ENCODE measurements at places on chromosomes 11 and 22.

DNA sequence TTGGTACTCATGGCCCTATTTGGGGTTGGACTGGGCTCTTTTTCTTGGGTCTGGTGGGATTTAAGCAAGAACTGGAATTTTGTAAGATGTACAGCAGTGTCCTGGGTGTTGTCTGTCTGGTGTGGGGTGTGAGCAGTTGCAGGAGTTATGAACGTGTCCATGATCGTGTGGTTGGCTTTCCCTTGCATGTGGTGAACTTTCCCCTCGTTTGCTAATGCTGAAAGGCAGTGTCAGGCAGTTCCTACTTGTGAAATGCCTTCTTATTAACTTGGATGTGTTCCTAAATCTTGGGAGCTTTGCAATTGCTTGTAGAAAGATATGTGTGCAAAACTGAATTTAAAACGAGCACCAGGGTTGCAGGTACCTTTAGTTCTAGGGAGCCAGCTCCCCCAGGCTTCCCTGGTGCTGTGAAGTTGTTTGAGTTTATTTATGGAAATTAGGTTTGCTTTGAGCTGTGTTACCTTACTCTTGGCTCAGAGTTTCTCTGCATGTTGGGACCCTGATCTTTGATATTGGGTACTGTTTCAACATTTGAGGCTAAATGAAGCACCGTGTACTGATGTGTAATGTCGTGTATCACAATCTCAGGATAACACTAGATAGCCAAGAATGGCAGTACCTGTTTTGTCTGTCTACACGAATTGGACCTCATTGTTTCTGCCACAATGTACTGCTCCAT lies 35.8 kb upstream of the HSD17B12 start:
- no peak for DNase-seq

DNA sequence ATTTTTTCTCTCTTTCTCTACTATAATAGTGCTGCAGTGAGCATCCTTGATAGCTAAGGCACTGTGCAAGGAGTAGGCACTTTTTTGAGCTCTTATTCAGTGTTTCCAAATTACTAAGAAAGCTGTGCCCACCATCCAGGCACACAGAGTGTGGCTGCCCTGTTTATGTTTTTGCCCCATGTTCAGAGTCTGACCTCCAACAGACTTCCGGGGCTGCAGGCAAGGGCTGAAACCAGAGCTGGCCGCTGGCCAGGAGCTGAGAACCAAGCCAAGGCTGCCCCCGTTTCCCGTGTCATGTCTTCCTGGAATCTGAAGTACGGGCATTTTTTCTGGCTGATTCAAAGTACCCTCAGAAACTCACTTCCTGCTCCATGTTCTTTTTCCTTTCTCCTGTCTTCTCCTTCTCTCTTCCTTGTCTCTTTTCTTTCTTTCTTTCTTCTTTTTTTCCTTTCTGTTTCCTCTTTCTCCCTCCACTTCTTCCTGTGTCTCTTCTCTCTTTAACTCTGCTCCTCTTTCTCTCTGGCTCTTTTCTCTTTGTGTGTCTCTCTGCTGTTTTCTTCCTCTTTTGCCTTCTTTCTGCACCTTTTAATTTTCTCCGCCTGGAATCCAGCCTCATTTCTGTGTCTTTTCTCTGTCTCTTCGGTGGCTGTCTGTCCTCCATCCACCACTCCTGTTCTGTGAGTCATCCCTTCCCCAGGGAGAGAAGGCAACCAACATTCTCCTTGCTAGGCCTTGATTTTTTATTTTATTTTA lies 17.0 kb upstream of the KCTD14 start:
- DNase-seq = no peak

- no peak for DNase-seq
Observed at GRCh38 chr11:120079750-120080610, 57.9 kb downstream of the TRIM29 start.

- DNase-seq = no peak
Observed at GRCh38 chr11:17280494-17281127, 4.1 kb downstream of the NUCB2 start.

- DNase-seq = no peak
Observed at GRCh38 chr11:86551288-86552092, 120.9 kb downstream of the ME3 start.

GRCh38 chr11:43548916-43549315 lies 131.6 kb upstream of the HSD17B12 start:
- DNase-seq = no peak

DNA sequence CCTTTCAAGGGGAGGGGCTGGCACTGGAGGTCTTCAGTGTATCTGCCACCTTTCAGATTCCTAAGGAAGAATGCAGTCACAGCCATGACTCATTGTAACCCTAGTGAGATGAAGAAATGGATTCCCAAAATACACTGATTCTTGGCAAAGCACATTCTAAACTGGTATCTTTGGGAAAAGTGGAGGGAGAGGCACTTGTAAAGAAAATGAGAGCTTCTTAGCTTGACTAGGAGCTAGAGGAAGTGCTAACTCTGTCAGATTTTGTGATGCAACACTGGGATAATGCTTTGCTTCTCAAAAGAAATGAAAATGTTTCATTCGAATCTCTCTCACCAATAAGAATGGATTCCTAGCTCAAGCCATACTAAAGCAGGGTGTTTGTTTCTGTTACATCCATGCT lies 14.3 kb downstream of the NRIP3 start:
- no peak for DNase-seq

- DNase-seq = no peak
Observed at GRCh38 chr11:39139581-39139980, 2319.9 kb downstream of the LRRC4C start.

DNA sequence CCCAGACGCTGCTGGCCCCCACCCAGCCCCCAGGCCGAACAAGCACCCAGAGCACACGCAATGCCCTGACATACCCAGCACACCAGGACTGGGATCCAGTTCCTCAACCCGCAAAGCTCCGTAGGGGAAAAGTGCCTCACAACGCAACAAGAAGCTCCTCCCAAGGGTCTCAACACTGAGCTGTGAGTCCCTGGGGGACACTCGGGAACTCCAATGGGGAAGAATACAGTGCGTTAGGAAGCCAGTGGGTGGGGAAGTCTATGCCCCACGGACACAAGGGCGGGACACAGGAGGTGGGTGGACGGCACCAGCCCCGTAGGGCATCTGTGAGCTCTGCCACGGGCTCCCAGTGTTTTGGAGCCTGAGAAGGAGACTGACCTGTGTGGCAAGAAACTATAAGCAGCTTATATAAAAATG lies 1.6 kb downstream of the DEAF1 start:
- DNase-seq = no peak

- DNase-seq = no peak
Observed at GRCh38 chr11:69605737-69606526, 35.0 kb upstream of the CCND1 start.

DNA sequence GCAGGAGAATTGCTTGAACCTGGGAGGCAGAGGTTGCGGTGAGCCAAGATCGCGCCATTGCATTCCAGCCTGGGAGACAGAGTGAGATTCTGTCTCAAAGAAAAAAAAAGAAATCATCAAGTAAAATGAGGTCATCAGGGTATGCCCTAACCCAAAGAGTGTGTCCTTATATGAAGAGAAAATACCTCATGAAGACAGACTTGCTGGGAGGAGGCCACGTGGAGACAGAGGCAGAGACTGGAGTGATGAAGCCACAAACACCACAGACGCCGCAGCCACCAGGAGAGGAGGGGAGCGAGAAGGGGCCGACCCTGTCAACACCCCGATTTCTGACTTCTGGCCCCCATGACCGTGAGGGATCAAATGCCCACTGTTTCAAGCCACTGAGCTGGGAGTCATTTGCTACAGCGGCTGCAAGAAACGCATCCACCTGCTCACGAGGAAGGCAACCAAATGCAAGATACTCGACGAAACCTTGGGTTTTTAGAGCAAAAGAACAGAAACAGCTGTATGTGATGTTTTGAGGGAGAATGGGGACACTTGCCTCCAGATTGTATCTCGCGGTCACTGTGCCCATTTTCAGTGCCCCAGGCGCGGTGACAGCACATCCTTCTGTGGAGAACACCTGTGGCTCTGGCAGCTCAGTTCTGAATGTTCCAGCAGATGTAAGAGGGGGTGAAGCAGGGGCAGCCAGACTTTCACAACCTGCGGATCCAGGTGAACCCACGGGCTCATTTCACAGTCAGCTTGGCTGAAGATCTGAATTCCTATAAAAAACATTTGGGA lies 1317.2 kb downstream of the TBC1D22A start:
- no peak for DNase-seq

GRCh38 chr11:128632141-128632791 lies 44.9 kb upstream of the ETS1 start:
- DNase-seq = peak; percentile 46

DNA sequence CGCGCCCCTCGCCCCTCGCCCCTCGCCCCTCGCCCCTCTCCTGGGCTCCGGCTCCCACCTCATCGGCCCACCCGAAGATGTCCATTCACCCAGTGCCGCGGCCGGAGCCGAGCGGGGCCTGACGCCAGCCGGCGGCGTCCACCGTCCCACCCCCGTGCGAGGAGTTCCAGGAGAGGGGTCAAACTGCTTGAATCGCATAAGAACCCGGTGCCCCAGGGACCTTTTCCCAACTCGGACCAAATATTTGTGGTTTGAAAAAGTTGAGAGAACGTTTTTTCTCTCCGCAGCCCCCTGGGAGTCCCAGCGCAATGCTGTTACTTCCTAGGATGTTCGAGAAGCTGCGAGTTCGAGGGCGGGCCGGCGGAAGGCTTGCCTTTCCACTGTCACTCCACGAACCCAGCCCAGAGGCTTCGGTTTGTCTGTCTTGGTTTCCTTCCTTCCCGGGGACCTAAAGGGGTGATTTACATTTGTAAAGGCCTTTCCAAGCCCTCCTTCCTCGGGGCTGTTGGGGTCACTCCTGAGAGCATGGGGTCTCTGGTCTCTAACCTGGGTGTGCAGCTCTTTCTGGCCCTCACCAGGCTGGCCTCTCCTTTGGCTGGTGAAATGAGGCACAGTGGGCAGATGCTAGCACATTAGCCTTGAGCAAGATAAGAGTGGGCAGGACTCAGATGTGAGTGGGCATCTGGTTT lies 38.0 kb downstream of the ETS1 start:
- no peak for DNase-seq

DNA sequence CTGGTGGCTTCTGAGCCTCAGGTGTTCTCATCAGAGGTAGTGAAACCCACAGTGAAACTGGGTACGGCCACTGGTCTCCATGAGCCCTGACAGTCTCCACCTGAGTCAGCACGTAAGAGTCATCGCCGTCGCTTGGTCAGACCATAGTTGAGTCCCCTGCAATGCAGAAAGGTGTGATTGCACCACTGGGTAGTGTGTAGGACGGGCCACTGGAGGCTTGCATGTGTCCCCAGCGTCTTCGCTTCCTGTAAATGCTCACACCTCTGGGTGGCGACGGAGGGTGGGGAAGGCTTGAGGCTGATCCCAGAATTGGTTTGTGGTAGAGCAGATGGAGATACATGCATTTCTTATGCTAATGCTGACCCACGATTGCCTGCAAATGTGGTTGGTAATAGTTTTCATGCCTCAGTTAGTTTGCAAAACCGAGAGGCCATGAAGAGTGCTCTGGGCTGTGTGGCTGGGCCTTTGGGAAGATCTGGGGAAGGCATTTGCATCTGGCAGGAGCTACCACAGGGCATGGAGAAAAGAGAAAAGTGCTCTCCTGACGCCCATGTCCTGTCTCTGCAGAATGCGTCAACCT lies 26.5 kb downstream of the CTTN start:
- no peak for DNase-seq

DNA sequence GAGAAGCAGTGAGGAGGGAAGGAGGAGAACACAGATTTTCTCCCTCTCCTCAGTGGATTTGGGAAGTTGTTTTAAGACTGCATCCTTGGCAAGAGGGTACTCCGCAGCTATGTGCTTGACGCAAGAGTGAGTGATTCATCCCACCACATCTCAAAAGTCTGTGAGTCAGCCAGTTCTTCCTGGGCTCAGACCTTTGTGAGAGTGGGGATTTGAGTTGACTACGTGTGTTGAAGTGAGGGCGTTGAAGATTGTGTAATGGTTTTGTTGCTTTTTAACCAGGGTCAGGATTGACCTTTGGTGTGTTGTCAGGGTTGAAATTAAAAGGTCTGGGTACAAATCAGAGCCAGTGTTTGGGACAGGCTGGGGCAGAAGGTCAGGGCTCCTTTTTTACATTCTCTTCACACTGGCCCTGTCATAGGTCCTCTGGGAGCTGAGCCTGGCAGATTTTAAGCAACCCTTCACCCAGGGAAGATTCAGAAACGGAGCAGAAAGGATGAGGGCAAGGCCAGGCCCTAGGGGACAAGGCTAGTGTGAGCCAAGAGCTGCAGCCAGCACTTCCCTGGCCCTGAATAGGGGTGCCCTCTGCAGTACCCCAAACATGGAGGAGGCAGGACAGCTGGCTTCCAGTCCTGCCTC lies 4.2 kb upstream of the C11orf86 start:
- no peak for DNase-seq

GRCh38 chr11:3950996-3951660 lies 95.7 kb downstream of the STIM1 start:
- no peak for DNase-seq

- DNase-seq = peak; percentile 89
Observed at GRCh38 chr11:130002352-130002845, at the start of gene PRDM10. Gene PRDM10 (minus strand): TSS chr11:130002835. CDS start chr11:129960964, 41,871 bp downstream.

DNA sequence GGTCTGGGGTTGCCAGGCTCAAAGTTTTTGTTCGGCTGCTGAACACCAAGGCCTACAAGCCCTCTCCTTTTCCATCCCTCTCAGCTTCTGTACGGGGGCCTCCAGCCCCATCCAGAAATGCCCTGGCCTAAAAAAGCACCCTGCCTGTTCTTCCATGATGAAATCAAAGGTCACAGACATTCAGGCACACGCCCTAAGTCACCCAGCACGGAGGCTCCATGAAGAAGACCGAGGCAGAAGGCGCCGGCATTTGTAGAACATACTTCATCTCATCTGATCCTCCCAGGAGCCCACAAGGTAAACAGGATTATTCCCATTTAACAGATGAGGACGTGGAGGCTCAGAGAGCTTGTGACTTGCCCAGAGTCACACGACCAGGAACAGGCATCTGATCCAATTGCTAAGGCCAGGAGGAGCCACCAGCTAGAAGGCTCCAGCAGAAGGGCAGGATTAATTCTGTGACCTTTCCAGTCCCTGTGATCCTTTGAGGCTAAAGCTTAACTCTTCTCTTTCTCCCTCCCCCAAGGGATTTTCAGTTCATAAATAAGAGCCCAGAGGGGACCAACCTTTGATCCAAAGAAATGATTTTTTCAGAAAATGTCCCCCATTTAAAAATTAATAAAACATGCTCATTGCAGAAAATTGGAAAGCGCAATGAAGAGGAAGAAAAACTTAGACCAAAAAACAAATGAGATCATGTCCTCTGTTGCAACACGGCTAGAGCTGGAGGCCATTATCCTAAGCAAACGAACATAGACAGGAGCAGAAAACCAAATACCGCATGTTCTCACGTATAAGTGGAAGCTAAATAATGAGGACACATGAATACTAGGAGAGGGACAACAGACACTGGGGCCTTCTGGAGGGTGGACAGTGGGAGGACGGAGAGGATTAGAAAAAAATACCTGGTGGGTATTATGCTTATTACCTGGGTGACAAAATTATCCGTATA lies 38.7 kb downstream of the CYTH4 start:
- no peak for DNase-seq

GRCh38 chr22:40541300-40541699 lies 95.2 kb downstream of the MRTFA start:
- no peak for DNase-seq

DNA sequence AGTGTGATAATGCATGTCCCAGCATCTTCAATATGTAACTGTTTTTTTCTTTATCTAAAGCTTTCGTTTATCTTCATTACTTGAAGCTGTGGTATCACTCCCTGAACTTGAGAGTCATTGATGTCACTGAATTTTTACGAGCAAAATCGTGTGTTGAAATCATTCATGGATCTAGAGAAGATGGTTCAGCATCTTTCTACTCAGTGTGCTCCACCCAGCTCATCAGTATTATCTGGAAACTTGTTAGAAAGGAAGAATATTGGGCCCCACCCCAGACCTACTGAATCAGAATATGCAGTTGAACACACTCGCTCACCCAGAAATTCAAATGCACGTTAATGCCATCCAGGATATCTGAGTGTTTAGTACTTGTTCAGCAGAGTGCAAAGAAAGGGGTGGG lies 8.3 kb downstream of the CDON start:
- no peak for DNase-seq

Data from activated CD4-positive, alpha-beta T cell treated with anti-CD3 and anti-CD28 coated beads, Interleukin-2, amount 50 U/mL, for 4 hours (primary cell).